Testis (tissue), 5 donors: ENCODE measurements at places on chromosomes 12 and 14. TPM values are rescaled to one million over a fixed set of nuclear protein-coding genes. Genes with fewer than 3 reads are reported as not detected.

Gene RNASE7
- total RNA-seq, result 0.55 TPM

GRCh38 chr12:112018571-112019237, 5.5 kb downstream of the ERP29 start:
- no peak for DNase-seq

- DNase-seq, result no peak
Measured at GRCh38 chr12:14395074-14395778, 29.7 kb downstream of the ATF7IP start.

DNA sequence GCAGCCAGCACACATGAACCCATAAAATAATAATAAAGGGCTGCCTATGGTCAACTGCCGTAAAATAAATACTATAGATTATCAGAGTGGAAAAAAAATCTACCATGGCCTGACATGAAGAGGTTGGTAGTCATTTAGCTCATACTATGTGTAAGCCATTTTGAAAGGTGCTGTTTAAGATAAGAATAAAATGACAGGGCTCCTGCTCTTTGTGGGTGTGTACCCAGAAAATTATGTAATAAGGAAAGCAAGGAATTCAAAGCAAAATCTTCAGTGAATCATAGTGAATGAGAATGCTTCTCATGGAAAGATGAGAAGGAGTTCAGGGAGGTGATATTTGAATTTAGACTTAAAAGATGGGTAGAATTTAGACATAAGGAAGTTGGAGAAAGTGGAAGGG, 42.9 kb upstream of the PPM1H start:
- no peak for DNase-seq

DNA sequence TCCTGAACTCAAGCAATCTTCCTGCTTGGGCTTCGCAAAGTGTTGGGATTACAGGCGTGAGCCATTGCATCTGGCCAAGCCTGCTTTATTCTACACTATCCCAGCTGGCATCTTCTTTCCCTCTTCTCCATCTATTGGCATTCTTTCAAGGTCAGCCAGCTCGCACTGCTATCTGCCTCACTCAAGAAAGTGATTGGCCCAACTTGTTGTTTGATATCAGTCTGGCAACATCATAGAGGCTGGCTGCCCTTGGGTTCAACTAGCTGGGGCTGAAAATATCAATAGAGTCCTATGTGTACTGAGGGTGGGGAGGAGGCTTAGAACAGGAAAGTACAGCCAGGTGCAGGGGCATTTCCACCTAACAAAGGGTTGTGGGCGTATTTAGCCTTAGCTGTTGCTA, 17.1 kb downstream of the GMFB start:
- DNase-seq, result peak; percentile 37

DNA sequence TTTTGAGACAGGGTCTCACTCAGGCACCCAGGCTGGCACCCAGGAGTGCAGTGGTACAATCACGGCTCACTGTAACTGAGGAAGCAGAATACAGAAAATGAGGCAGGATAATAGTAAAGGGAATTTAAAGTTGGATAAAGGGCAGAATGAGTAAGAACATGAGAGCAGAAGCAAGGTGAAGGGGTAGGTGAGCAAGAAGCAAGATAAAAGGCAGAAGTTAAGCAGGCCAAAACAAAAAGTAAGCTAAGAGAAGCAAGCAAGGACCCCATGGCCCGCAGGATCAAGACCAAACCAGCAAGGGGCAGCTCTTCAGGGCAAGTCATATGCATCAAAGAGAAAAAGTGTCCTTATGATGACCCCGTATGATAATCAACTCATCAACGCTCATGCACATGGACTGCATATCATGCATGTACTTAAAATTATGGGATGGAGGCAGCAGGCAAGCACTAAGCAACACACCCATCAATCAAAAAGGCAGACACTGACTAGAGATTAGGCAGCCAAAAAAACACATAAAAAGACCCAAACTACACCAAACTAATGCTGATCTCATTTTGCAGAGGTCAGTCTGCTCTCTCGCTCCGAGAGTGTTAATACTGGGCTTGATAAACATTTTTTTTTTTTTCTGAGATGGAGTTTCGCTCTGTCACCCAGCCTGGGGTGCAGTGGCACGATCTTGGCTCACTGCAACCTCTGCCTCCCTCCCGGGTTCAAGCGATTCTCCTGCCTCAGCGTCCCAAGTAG, 11.6 kb downstream of the TIMELESS start:
- no peak for DNase-seq

DNA sequence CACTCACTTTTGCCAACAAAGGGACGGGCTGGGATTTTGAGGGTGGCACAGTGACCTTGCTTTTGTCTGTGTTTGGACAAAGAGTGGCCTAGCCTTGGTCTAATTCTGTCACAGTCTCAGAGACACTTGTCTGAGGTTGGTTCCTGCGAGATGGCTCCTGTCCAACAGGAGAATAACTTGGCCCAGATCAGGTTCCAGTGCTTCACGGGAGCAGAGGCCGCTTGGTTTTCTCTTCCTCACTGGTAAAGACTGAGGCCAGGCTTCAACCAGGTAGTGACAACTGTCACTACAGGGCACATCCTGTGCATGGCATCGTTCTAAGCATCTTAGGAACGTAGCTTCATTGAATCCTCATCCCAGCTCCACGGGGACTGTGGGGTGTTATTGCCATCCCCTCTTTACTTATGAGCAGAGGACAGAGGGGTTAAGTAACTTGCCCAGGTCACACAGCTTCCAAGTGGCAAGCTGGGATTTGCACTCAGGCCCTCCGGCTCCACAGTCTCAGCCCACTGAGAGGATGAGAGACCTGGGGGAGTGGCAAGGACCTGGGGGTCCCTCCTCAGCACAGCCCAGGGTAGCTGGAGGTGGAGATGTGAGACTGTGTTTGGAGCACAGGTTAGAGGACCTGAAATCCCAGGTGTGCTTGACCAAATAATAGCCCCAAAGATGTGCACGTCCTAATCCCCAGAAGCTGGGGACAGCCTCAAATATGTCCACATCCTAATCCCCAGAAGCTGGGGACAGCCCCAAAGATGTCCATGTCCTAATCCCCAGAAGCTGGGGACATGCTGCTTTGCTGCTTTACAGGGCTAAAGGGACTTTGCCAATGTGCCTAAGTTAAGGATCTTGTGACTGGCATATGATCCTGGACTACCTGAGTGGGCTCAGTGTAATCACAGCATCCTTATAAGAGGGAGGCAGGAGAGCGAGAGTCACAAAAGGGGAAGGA, 179.2 kb upstream of the RTL1 start:
- peak; percentile 5 for DNase-seq

DNA sequence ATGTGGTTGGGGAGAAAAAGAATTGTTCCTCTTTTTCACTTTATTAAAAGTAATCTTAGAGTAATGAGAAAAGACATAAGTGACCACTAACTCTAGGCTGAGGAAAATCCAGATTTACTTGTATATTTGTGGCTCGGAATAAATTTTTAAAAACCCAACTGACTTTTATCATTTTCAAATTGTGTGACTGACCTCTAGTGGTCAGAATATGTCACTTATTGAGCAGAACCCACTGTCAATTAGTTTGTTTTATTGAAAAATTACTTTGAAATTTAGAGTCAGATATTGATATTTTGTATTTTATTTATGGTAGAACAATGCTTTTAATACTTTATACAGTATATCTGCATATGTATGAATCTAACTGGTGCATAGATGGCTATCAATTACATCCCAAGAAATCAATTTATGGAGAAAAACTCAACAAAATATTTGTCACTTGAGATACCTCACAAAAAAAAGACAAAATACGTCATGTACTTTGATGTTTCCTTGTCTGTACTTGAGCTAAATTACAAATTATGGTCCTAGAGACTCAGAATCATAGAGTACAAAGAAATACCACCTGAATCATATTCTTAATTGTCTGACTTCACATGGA, 229.4 kb downstream of the CNTN1 start:
- no peak for DNase-seq

DNA sequence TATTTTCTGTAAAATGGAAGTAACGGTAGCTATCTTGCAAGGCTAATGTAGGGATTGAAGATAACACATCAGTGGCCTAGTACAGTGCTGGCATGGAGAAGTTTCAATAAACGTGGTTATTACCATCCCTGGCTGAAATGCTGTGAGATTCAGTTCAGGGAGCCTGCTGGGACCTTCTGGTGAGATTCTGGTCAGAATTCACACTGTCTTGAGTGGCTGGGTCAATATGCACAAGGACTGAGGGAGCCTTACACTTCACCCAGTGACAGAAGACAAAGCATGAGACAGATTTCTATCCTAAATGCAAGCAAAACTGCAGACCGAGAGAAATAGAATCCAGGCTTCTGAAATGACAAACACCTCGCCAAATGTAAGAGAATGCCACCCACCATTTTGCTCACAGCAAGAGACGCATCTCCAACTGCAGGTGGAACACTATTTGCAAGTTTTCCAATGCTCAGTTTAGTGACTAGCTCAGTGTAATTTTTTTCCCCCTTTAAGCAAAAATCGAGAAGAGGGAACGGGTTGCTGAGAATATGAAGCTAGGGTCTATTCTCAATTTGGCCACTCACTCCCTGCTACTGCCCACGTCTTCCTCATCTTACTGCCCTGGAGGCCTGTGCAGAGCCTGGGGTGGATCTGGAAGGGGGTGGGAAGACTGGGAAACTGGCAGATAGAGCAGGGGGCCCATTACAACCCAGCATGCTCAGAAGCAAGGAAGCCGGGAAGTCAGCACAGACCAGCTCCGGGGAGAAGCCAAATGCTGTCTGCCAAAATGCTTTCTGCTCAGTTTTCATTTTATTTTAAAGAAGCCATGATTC, 201.3 kb downstream of the TTC7B start:
- no peak for DNase-seq

- no peak for DNase-seq
Measured at GRCh38 chr14:52873694-52874093, 77.2 kb downstream of the FERMT2 start.

DNA sequence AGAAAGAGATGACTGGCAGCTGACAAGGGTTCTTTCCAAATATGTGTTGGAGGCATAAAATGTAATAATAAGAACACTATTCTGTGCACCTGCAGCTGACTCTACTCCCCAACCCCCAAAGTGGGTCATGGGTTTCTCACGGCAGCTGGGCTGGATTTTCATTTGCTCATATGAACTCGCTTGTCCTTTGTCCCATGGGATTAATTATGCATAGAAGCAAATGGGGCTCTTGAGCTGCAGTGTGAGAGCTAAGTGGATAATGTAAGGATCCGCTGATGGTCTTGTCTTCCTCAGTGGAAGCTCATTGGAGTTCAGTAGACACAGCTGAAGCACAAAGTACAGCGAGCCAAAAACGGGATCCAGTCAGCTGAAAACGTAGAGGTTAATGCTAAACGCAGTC, 46.3 kb downstream of the TTC8 start:
- no peak for DNase-seq

DNA sequence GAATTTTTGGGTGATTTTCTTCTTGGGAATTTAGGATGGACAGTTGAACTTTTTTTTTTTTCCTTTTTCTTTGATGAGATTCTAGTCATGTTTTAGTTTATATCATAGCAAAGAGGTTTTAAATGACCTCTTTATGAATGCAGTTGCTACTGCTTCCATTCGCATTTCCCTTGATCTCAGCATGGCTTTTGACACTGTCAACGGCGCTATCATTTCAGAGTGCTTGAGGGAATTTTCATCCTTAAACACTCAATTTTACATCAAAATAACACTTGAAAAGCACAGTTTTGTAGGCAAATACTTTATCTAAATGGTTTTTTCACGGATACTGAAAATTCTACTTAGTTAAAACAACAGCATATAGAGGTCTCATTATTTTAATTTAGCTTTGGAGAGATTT, 195.5 kb downstream of the NPAS3 start:
- no peak for DNase-seq

DNA sequence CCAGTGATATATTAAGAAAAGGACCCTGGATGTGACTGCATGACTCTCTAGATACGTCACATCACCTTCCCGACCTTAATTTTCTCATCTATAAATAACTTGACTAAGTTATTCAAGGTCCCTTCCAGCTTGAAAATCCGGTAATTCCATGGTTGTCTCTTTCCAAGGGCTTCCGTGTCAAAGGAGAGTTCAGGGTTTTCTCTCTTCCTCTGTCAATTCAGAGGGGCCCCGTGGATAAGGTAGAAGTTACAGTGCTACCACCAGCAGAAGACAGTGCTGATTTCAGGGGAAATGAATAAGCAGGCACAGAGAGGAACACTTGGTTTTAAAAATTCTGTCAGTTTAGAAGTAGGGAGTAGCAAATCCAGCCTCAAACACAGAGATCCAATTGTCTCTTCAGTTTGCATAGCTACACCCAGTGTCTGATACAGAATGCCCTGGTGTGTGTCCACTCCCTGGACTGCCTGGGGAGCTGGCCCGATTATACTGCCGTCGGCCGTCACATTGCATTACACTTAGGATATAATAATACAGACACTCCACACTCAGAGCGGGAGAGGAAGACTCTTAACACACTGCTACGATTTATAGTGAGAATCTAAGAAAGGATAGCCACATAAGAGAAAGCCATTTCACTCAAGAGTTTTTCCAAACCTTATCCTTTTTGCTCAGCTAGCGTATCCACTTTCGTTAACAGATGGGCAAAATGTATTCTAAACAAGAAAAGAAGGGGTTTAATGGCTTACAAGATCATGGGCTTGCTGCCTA, 54.7 kb upstream of the GTF2A1 start:
- DNase-seq, result peak; percentile 41

DNA sequence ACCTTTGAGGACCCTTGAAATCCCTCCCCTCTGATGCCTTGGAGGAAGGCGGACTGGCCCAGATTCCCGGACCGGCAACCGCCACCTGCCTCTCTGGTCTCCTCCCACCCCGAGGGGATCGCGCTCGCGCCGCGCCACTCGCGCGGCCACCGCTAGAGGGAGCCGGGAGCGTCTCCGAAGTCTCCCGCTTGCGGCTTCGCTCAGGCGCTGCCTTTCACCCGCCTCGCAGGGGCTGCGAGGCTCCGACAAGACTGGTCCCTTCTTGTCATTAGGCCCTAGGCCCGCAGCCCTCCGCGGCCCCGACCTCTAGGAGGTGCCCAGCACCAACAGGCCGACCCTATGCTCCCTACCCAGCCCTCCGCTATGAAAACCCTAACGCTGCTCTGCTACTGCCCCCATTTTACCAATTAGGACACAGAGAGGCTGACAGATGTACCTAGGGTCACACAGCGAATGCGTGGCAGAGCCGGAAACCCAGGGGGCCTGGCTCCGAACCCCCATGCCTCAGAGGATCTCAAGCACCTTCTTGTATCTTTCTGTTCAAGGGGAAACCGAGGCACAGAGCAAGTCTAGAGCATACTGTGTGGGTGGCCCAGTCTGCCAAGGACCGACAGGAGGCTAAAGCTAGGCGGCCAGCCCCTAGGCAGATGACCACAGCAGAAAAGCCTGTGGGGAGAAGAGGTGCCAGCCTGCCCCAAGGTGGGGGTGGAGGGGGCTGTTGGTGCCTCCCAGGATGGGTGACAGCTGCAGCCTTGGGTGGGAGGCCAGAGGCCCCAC, 21.4 kb upstream of the VSX2 start:
- DNase-seq, result peak; percentile 76

DNA sequence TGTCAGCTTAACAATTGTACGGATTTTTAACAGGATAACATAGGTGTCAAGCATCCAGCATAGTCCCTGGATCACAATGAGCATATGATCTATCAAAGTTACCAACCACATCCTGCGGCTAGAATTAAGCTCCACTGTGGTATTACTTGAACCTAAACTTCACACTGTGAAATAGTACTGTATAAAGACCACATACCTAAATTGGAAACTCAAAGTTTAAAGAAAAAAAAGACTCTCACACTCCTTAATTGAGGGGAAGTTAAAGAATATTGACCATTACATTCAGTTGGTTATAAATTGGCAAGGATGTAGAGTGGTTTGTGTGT, 133.0 kb upstream of the PZP start:
- DNase-seq, result no peak

- DNase-seq, result no peak
Measured at GRCh38 chr12:108270035-108270848, 68.9 kb downstream of the CMKLR1 start.

GRCh38 chr12:5138845-5139244, 95.2 kb downstream of the KCNA5 start:
- DNase-seq, result no peak

- DNase-seq, result no peak
Measured at GRCh38 chr14:29717901-29718300, 209.7 kb downstream of the PRKD1 start.
